ENCODE measurements at places on chromosomes 16 and 17. TPM values are rescaled to one million over a fixed set of nuclear protein-coding genes. Genes with fewer than 3 reads are reported as not detected.

DNA sequence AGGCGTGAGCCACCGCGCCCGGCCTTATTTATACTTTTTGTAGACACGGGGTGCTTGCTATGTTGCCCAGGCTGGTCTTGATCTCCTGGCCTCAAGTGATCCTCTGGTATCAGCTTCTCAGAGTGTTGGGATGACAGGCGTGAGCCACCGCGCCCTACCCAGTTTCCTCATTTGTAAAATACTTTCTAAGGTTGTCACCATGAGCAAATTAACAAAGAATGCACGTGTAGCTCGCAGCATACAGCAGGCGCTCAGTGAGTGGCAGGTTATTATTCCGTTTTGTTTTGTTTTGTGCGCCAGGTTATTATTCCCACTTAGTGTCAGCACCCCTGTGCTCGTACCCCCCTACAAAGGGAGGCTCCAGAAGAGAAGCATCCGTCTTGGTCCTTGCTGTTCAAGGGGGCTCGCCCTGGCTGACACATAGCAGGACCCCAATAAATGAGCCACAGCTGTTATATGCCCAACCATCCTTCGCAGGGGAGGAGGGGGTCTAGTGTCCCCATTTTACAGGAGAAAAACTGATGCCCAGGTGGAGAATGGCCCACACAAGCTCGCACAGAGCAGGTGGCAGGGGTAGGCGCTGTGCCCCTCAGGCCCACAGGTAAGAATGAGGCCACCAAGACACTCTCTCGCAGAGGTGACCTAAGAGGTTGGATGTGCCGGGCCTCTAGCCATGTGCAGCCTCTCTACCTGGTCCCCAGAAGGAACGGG, 686 bp upstream of the MIEF2 start:
- no peak for ATAC-seq

- no peak for ATAC-seq
These were observed 862 bp downstream of the GLTPD2 start for GRCh38 chr17:4789701-4789950.

Gene SEPTIN1
- total RNA-seq = 2.7 TPM

DNA sequence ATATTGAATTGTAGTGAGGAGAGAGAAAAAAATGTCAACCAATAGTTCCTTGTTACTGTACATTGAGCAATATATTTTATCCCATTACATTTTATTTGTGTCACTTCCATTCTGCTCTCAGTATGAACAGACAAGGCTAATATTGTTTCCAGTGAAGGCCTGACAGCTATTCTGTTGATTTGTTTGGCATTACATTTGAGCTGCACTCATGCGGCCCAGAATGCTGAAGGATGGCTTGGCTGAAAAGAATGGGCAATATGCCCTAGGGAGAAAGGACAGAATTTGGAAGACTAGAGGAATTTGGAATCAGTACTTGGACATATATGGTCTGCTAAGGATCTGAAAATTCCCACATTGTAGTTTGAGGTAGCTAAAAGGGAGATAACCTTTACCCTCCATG, 1294.4 kb downstream of the CDH8 start:
- ATAC-seq = no peak
